MCF 10A (cell line): ENCODE measurements at places on chromosomes 12 and 14. TPM values are rescaled to one million over a fixed set of nuclear protein-coding genes. Genes with fewer than 3 reads are reported as not detected.
A peak's percentile ranks its signal among the peaks of the same experiment; 100 is the strongest.

DNA sequence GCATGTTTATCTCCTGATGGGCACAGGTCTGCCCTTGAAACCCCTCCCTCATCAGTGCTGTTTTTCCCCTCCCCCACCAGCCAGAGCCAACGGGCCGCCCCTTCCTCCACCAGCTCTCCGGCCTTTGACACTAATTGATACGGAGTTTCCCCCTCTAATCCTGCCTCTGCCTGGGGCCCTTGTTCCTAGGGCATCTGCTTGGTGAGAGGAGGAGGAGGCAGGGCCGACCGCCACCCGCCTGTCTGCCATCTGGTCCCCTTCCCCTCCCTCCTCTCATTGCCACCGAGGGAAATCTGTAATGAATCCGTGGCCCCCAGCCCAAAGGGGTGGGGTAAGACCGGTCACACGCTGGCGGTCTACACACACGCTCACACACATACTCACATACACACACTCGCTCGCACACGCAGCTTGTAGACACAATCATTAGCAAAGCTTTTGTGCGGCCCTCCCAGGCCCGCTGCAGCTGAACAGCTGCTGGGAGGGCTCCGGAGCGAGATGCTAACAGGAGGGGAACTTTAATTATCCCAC, 27.4 kb downstream of the SRRM4 start:
- DNase-seq = no peak

DNA sequence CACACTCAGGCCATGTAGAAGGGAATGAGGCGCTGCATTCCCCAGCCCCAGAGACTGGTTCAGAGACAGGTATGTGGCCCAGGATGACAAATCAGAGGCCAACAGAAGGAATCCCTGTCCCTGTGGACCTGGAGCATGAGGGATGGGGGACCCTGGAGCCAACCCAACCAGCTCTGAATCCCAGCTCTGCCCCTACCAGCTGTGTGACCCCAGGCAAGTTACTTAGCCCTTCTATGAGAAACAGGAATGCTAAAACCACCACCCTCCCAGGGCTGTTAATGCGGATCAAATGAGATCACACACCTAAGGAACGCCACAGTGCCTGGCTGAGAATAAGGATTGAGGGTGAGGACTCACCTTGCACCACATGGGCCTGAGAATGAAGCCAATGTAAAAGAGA, 15.6 kb downstream of the ITPK1 start:
- no peak for DNase-seq

DNA sequence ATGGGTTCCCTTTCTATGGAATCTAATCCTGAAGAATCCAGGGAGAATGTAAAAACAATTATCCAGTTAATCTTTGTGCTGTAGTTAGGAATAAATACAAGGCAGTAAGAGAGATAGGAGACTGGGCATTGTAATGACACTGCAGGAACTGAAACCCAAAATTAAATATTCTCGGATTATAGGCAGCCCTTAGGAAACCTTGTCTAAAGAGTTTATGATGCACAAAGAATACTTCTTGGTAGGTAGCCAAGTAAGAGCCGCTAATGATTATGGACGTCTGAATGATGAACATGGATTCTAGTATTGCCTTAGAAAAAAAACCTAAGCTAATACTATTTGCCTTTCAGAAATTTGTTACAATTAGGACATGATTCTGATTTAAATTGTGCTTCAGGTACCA, 165.4 kb upstream of the LRIG3 start:
- no peak for DNase-seq

DNA sequence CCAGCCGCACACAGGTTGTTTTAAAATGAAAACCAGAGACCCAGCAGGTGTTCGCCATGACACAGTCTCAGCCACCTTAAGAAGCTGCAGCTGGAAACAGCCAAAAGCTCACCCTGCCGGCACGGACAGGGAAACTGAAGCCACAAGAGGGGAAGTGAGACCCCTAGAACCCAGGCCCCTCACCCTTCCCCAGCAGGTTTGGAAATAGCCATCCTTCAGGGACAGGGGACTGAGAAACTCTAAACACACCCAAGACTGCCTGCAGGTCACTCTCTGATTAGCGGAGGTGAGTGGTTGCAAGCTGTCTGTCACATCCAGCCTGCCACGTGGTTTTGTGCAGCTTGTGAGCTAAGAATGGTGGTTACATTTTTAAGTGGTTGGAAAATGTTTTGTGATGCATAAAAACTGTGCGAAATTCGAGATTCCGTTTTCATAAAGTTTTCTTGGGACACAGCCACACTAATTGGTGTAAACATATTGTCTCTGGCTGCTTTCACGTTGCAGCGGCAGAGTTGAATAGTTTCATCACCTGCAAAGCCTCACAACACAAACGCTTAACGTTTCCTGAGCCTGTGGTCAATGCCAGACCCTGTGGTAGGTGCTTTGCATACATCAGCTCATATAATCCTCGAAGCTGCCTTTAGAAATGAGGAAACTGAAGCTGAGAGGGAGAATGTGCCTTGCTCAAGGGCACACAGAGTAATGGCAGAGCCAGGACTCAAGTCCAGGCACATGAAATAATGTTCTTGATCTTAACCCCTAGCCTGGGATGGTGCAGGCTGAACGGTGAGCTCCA, 1.7 kb upstream of the SELPLG start:
- DNase-seq = no peak

DNA sequence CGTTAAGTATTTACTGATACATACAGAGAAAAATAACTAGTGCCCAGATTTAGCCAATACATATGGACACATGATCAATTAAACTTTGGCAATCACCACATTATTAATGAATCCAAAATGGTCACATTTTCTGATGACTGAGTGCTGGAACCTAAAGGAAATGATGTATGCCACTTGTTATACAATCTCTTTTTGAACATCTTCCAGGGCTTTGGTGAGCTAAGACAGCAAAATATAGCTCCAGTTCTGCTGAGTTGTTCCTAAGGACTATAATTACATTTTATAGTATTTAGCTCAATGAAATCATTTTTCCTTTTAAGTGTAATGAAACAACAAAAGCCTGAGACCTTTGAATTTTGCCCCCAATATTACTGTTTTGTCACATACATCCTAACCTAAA, 329.1 kb upstream of the ATP2B1 start:
- no peak for DNase-seq

DNA sequence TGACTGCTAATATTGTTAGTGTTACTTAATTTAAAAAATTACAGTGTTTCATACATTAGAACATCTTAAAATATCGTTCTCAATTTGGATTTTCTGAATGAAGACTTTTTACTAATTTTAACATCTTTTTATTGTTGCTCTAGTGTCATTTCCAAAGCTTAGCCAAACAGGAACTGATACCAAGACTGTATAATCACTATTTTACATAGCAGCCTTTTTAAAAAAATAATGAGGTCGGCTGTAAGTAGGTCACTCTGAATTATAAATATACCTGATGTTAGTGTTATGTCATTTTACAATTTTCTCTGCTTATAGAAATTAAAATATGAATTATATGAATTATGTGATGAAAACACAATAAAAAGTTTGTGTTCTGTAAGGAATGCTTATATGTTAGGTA, 321.5 kb downstream of the TMEM117 start:
- DNase-seq = no peak

GRCh38 chr12:85872497-85873091, 1.5 kb upstream of the NTS start:
- peak; percentile 68 for DNase-seq

- DNase-seq = no peak
Measured at GRCh38 chr14:102514987-102515733, 5.6 kb upstream of the ANKRD9 start.

- DNase-seq = peak; percentile 86
Measured at GRCh38 chr12:46553266-46553665, 180.7 kb upstream of the SLC38A2 start.

- peak; percentile 42 for DNase-seq
Measured at GRCh38 chr12:117522559-117522958, 161.1 kb upstream of the NOS1 start.

The FOXG1 gene
- not detected in 2 replicates for total RNA-seq

The VEZT gene
- total RNA-seq = 88.1 and 107 TPM in 2 replicates

The BEGAIN gene
- 3.6 and 7.0 TPM in 2 replicates for total RNA-seq
